IPS-NIHi11 (cell line): ENCODE measurements at places on chromosomes 16 and 17.

DNA sequence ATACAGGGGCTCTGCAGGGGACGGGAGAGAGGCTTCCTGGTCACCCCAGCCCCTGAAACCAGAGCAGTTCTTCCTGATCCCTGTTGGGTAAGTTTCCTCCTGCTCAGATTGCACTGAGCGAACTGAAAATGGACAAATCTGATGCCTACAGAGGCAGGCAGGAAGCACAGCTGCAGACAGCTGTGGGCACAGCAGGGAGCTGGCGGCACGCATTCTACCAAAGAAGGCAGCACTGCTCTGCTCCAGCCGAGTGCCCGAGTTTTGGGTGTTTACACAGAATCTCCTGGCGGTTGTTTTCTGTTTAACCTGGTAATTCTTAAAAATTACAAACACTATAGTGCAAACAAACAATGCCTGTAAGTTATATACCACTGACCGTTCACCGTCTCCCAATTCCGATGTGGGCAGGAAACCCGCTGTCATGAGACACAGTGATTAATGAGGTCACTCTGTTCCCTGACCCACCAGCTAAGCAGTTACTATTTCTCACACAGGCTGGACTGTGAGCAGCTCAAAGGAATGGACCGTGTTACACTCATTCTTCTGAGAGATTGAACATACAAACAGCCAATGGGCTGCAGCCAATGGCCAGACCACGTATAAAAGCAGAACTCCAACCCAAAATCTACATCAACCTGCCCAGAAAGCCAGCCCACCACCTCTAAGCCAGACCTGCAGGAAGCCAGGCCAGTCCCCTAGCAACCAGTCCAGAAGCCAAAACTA is 25.5 kb downstream of the NSMCE1 start:
- peak; percentile 64 for DNase-seq

GRCh38 chr17:48715496-48716399 is 6.6 kb downstream of the PRAC1 start:
- no peak for DNase-seq

DNA sequence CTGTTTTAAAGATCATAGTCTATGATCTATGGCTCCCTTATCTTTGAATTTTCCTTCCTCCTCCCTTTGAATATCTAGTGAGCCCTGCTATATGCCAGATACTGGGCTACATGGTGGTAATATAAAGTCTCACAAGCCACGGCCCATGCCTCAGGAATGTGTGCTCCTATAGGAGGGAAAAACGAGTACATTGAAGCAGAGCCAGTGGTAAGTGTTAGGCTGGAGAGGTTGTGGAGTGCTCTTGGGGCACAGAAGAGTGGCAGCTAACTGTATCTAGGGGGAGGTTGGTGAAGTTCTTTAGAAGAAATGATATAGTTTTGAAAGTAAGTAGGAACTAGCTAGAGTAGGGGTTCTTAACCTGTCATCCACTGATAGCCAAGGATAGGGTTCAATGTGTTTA is 105.8 kb upstream of the PMFBP1 start:
- DNase-seq = no peak

DNA sequence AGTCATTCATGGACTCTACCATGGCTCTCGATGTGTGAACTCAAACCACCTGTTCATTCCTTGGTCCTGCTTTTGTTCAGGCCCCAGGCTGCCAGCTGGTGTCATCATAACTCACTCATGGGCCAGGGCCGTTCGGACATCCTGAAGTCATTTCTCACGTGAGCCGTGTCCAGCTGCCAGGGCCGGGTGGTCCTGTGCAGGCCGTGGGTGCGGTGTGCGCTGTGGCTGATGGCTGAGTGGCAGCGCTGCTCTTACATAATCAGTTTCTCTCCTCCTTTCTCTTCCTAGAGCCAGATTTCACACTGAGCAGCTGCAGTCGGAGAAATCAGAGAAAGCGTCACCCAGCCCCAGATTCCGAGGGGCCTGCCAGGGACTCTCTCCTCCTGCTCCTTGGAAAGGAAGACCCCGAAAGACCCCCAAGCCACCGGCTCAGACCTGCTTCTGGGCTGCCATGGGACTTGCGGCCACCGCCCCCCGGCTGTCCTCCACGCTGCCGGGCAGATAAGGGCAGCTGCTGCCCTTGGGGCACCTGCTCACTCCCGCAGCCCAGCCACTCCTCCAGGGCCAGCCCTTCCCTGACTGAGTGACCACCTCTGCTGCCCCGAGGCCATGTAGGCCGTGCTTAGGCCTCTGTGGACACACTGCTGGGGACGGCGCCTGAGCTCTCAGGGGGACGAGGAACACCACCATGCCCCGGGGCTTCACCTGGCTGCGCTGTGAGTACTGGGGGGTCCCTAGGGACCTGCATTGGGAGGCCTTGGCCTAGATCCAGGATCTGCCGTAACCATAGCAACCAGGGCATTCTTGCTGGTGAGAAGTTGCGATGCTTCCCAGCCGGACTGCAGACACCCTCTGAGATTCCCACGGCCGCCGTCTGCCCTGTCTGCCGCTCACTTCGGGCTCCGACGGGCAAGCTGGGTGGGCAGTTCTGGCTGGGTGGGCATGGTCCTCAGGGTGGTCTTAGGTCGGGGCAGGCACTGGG is at the start of gene IL34:
Gene IL34 (plus strand): TSS at position 300 of the 982 bp plus-strand sequence. CDS start 389 bp downstream, at position 689.
- no peak for DNase-seq

DNA sequence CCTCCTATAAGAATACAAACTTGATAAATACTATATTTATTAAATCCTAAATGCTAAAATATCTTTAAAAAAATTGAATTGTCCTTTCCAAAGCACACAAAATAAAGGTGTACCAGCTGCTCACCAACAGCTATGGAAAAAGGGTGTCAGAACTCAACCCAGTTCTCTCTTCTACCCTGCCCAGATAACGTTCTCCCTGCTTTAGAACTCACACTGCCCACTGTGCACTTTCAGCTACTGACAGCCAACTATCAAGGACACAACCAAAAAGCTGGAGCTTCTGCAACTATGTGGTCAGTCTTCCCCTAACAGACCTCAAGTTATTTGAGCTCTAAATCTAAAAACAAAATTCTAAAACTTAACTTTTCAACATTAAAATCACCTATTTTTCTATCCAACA is 13.7 kb downstream of the AP1G1 start:
- DNase-seq = no peak

GRCh38 chr17:80861418-80861815 is 130.2 kb upstream of the CHMP6 start:
- no peak for DNase-seq

GRCh38 chr17:4110152-4110551 is 32.7 kb downstream of the ZZEF1 start:
- no peak for DNase-seq

GRCh38 chr16:80299416-80299815 is 241.4 kb upstream of the DYNLRB2 start:
- DNase-seq = no peak

DNA sequence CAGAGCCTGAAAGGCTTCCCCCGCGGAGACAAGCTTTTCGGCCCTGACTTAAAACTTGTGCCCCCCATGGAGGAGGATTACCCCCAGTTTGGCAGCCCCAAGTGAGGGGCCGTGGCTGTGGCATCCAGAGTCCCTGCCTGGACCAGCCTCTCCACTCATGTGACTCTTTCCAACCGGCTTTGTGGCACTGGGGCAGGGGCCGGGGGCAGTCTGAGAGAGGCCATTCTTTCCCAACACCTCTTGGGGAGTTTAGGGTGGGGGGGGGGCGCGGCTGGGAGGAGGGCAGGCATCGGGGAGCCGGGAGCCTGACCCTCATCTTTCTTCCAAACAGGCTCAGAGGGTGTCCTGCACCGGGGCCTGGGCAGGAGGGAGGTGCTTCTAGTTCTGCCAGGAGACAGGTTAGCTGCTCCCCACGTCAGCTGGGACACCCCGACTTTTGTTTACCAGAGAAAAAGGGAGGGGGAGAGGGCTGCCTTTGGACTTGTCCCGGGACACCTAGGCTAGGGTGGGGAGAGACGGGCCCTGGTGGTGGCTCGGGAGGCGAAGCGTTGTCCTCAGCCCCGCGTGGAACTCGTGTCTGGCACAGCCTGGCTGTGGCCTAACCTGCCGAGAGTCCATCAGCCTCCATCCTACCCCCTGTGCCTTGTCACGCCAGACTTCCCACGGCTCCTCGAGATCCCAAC is 7.3 kb upstream of the SERPINF1 start:
- no peak for DNase-seq

DNA sequence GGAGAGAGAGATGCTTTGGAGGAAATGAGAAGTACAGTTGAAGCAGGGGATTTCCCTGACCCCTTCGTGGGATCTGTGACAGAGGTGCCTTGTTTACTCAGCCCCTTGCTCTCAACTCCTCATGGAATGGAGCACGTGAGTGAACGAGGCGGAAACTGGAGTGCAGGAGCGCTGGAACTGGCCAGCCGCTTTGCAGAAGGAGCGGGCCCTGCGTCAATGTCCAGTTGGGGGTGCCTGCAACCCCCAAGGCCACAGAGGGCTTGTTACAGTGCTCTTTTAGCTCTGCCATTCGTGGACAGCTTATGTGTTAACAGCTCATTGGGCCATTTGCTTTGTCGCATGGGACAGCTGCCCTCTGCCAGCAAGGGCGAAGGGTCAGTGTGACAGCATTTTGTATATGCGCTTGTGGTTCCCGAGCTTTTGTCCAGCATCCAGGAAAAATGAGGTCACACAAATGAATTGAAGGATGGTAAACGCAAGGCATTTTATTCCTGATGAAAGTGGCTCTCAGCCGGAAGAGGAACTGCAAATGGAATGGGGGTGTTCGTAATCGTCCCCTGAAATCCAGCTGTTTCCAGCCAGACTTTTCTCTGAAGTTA is 1395.1 kb downstream of the CDH8 start:
- no peak for DNase-seq

GRCh38 chr16:2150418-2151187 is 2.2 kb downstream of the RAB26 start:
- DNase-seq = no peak

DNA sequence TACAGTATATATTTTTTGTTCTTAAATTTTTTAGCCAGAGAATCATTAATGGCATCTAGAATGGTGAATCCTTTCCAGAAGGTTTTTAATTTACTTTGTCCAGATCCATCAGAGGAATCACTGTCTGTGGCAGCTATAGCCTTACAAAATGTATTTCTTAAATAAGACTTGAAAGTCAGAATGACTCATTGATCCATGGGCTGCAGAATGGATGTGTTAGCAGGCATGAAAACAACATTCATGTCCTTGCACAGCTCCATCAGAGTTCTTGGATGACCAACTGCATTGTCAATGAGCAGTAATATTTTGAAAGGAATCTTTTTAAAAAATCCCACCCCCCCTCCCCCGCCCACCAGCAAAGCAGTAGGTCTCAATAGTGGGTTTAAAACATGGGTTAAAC is 51.4 kb downstream of the CACNG1 start:
- no peak for DNase-seq

DNA sequence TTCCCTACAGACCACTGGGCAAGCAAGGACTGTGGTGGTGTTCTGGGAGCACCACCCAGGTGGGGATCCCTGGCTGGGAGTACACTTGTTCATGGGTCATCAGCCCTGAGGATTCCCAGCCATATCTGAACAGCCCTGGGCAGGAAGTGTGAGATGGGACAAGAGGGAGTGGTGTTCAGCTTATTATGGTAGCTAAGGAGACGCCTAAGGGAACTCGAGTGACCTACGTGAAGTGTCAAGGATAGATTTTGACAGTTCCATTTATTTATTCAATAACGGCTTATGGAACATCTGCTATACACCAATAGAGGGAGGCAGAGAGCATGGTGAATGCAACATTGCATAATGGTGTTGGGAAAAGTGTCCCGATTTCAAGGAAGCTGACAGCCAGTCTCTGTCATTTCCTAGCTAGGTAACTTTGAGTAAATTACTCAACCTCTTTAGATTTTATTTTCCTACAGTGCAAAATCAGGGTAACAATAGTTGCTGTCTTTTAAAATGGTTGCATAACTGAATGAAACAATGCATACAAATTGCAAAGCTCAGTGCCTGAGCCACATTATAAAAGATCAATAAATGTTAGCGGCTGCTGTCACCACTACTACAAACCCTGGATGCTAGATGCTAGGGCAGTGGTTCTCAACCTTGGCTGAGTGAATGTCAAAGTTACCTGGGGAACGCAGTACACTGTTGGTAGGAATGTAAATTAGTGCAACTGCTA is 534.1 kb downstream of the GRIN2A start:
- peak; percentile 56 for DNase-seq

- peak; percentile 25 for DNase-seq
Observed at GRCh38 chr16:59170099-59170712, 436.1 kb upstream of the GOT2 start.

DNA sequence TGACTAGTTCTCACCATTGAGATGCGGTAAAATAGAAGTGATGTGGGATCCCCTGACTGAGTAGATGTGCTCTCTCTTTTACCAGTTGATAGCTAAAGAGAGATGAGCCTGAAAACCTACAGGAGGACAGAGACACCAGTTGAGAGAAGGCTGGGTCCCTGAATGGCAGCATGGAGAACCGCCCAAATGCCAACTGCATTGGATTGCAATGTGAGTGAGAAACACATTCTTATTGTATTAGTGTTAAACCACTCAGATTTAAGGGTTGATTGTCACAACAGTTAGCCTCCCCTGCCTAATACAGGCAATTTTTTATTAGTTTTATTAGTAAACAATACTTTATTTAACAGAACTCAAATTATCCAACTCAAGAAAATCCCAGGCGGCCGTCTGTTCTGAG is 61.2 kb downstream of the SPACA3 start:
- no peak for DNase-seq

GRCh38 chr16:72166151-72166550 is 5.8 kb downstream of the PMFBP1 start:
- no peak for DNase-seq

DNA sequence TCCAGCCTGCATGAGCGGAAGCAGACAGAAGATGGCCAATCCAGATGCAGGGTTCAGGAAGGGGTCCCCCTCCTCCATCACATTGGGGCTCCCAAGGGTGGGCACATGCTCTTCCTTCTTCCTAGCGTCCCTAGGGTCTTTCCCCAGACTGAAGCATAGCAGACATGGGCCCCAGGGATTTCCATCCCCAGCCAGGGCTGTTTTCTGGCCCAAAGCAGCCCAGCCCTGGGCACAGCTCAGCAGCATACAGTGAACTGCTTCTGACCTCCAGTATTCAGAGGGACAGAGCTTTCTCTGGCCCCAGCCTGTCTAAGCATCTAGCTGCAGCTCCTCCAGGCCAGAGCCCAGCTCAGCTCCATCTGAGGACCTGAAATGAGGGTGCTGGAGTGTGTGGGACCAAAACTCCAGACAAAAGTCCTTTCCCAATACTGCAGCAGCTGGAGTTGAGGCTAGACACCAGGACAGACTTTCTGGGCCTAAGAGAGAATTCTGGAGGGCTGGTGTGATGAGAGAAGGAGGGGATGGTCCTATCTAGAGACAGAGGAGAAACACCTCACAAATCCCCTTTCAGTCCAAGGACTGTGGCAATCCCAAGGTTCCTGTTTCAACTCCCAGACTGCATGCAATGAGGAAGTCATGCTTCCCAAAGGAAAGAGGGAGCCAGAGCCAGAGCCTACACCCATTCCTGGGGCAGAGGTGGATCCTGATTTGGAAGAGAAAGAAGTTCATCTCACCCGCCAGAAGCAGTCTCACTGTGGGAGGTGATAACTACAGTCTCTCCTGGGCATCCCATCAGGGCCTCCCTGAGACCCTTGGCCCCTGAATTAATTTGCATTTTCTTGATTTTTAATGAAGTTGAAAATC is 4.5 kb upstream of the FOXN1 start:
- no peak for DNase-seq
